Brain microvascular endothelial cell (primary cell): ENCODE measurements at places on chromosomes 11 and 22.

DNA sequence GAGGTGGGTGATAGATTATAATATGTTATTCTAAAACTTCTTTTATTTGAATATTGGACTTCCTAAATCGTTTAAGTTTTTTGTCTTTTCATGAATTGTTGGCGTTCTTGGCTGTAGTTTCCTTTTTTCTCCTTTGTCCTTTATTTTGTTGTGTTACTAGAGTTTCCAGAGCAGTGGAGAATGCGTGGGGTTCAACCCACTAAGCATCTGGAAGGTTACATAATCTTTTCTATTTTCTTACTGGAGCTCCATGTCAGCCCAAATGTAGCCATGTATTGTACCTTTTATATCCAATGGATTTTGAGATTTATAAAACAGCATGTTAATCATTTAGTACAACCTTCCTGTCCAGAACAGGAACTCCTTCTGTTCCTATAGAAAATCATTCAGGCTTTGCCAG lies 63.2 kb downstream of the PPP6R3 start:
- DNase-seq, result no peak

- peak; percentile 75 for DNase-seq
These were observed 5.9 kb downstream of the TAB1 start for GRCh38 chr22:39405346-39406085.

DNA sequence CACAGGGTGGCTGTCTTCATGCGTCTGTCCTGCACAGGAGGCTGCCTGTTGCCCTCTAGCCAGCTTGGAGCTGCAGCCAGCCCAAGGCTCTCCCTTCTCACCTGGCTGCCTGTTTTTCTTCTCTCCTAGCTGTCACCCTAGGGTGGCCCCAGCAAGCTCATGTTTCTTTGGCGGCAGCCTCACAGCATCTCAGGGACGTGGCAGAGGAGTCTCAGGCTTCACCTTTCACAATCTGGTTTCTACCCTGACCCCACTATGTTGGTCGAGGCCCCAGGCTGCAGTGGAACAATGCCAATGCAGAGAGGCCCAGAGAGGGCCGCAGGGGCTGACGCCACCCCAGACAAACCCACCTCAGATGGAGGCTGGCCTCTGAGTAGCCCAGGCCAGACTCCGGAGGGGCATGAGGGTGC lies 2.5 kb upstream of the CLDN5 start:
- no peak for DNase-seq

- no peak for DNase-seq
These were observed 9.0 kb downstream of the KCNQ1OT1 start for GRCh38 chr11:2690596-2691354.

- no peak for DNase-seq
These were observed 38.4 kb upstream of the ETS1 start for GRCh38 chr11:128625746-128626145.
